GM23248 (cell line): ENCODE measurements at places on chromosomes 2 and 18. TPM values are rescaled to one million over a fixed set of nuclear protein-coding genes. Genes with fewer than 3 reads are reported as not detected.

DNA sequence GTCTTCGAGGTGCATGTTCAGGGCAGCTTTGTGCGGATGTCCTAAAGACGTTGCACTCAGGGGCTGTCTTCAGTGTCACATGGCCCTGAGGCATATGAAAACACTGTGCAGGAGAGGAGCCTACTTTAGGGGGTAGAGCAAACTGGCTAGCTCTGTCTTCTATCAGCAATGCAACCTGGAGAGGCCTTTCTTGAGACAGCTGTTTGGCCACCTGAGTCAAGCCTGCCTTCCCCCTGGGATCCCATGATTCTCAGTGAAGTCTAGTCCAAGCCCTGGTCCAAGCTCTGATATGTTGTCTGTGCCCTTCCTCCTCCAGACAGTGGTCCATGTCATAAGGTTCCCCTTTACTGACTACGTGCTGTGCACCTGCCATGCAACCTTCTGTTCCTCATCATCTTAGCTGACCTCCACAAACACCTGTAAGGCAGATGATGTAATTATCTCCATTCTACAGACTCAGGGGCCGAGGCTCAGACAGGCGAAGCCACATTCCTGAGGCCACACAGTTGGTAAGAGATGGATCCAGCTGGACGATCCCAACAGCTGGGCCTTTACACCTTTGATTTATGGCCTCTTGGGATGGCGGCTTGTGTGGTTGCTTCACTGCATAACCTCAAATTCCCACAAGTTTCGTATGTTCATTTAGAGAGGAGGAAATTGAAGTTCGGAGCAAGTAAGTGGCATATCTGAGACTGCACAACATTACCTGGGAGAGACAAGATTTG lies 109.9 kb downstream of the COPS8 start:
- DNase-seq, result no peak

DNA sequence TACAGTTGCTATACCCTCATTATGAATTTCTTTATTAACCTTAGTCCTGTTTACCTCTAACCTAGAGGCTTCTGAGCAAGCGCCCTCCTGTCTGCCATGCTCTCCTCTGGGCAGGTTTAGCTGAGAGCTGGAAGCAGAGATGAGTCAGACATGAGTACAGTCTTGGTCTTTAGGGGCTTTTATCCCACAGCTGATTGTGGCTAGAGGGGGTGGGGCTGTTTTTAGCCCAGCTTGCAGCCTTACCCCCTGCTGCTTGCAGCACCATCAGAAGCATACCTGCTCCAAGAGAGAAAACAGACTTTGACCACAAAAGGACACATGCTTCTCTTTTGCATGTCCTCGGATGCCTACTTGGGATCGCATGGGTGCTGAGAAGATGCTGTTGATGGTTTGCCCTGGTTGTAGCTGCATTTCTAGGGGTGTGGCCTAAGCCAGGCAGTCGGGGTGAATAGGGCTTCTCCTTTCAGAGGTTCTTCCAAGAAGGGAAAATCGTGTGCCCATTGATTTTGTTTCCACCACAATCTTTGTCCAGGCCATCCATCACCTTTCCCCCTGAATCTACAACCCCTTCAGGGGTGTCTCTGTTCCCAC lies 115.0 kb upstream of the LGALSL start:
- DNase-seq, result no peak
- no peak overlapping the region for H3K4me3 ChIP-seq
- H3K27ac ChIP-seq, result no peak overlapping the region
- no peaks in the 10 kb centered on the region for H3K4me1 ChIP-seq
- H3K27me3 ChIP-seq, result peaks cover 16% of the 10 kb centered on the region

DNA sequence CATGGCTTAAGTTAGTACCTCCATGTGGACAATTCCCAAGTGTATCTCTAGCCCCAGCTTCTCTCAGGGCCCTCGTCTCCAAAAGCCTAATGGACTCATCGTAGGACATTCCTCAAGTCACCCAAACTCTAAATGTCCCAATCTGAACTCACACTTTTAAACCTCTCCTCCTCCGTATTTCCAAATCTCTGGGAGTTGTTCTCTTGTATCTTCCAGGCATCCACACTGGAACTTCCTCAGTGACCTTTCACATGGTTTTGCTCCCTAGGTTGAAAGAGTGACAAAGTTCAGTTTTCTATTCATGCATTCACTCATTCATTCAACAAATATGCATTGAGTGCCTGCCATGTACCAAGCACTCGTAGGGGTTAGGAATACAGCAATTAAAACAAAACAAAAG lies 220.2 kb downstream of the ALPK2 start:
- no peak overlapping the region for H3K27ac ChIP-seq
- H3K4me3 ChIP-seq, result no peak overlapping the region
- DNase-seq, result no peak

DNA sequence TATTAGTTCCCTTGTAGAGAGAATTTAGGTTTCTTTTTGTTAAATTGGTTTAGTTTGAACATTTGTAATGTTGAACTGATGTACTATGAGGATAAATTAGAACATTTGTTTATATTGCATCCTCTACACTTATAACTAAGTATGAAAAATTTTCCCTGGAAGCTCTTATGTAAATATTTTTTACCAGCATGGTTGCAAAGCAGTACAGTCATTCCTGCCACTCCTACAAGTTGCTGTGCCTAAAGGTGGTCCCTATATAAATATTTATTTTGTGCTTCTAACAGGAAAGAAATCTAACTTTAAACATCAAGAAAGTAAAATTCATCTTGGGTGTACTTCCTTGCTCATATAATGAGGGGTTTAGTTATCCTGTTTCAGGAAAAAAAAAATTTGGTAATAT lies 14.2 kb downstream of the TWSG1 start:
- H3K27ac ChIP-seq, result peak overlapping the region; percentile 17; the same call in 1 of the 2 replicates
- peaks cover 15% of the 10 kb centered on the region for H3K4me1 ChIP-seq
- H3K27me3 ChIP-seq, result no peaks in the 10 kb centered on the region

Gene GPR45
- polyA plus RNA-seq, result not detected in 2 replicates

GRCh38 chr18:68233018-68233417 lies 481.9 kb downstream of the TMX3 start:
- H3K4me3 ChIP-seq, result no peak overlapping the region
- no peaks in the 10 kb centered on the region for H3K4me1 ChIP-seq
- no peaks in the 10 kb centered on the region for H3K27me3 ChIP-seq
- no peaks in the 10 kb centered on the region for H3K36me3 ChIP-seq
- no peak overlapping the region for H3K27ac ChIP-seq

Gene C18orf32
- polyA plus RNA-seq, result 77.0 and 78.2 TPM in 2 replicates

DNA sequence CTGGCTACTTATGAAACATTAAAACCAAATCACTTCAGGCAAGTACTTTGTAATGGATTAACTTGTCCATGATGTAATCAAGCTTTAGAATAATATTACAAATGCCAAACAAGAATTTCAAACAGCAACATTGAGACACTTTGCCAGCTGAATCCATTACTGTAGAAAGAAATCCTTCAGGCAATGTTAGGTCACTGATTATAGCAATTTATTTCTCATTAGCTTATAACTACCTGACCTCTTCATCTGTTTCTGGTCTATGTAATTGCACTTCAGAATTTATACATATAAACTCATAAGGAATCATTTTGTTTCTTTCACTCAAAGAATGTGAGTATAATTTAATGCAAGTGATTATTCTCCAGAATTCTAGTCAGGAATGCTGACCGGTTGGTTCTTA lies 692.6 kb upstream of the TMEFF2 start:
- H3K36me3 ChIP-seq, result no peaks in the 10 kb centered on the region
- H3K27ac ChIP-seq, result no peak overlapping the region
- H3K27me3 ChIP-seq, result no peaks in the 10 kb centered on the region
- no peak overlapping the region for H3K4me3 ChIP-seq
- DNase-seq, result no peak

GRCh38 chr2:40286721-40287120 lies 165.2 kb downstream of the SLC8A1 start:
- H3K4me3 ChIP-seq, result no peak overlapping the region
- H3K4me1 ChIP-seq, result peaks cover 33% of the 10 kb centered on the region
- H3K27me3 ChIP-seq, result no peaks in the 10 kb centered on the region
- no peak for DNase-seq
- no peaks in the 10 kb centered on the region for H3K36me3 ChIP-seq

DNA sequence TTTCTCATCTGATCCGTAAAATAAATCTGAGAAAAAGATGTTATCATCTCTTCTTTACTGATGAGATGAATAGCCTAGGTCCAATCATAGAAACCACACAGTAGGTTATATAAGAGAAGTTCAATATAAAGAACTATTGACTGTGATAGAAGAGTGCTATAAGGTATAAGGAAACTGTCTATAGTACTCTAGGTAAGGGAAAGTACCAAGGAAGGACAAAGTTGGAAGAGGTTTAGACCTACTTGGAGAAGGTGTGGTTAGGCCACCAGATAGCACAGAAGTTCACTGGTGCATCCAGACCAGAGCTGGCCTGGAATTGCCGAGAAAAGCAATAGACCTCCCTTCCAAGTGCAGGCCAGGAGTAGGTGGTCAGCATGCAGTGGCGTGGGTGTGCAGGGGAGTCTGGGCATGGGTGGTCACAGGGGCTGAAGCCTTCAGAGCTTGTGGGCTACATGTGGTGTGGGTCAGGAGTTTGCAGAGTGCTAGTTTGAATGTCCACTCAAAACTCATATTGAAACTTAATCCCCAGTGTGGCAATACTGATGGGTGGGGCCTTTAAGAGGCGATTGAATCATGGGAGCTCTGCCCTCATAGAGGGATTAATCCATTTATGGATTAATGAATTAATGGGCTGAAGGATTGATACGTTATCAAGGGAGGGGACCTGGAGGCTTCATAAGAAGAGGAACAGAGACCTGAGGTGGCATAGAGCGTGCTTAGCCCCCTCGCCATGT lies 86.3 kb downstream of the ALPK2 start:
- peak; percentile 30 for DNase-seq
- H3K4me1 ChIP-seq, result peaks cover 26% of the 10 kb centered on the region
- peak overlapping the region; percentile 87 for H3K27ac ChIP-seq

Gene PKP4
- polyA plus RNA-seq, result 5.8 and 7.6 TPM in 2 replicates

Gene DOK1
- 32.6 and 36.2 TPM in 2 replicates for polyA plus RNA-seq

DNA sequence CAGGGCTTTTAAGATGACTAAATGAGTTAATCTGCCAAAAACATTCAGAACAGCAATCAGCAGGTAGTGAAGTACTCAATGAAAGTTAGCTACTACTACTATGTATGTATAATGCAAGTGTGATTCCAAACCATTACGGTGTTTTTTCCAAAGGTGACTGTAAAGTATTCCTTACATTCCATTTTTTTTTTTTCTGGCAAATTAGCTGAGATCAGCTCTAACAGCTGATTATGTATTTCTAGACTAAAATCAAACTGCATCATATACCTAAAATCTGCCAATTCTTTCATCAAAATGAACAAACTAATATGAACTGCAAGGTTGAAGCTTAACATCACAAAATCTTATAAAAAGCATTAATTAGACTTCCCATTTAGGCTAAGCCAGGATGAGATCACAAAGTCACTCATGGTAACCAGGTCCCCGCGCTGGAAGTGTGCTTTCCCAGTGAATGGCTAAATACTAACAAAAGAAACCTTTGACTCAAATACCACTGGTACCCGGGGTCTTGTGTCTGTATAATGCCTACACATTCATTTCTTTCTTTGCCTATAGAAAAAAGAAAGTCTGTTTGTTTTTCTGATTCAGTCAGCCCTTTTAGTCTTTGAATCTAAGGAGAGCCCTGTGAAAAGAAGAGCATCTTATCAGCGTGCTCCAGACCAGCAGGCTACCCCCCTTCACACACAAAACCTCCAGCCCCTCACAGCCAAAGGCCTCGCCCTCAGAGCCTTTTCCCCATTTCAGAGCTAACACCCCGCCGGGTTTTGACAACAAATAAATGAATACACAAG lies 88.3 kb downstream of the RBMS1 start:
- H3K27me3 ChIP-seq, result no peaks in the 10 kb centered on the region
- H3K4me1 ChIP-seq, result peaks cover 67% of the 10 kb centered on the region
- H3K27ac ChIP-seq, result peak overlapping the region; percentile 84
- H3K36me3 ChIP-seq, result no peaks in the 10 kb centered on the region
- peak overlapping the region; percentile 89 for H3K4me3 ChIP-seq
- peak; percentile 47 for DNase-seq

GRCh38 chr18:64164883-64165282 lies 16.0 kb upstream of the LINC00305 start:
- no peak for DNase-seq
- H3K4me1 ChIP-seq, result peaks cover 9% of the 10 kb centered on the region
- peaks cover 6% of the 10 kb centered on the region; the same call in 1 of the 2 replicates for H3K27me3 ChIP-seq
- no peak overlapping the region for H3K4me3 ChIP-seq
- no peaks in the 10 kb centered on the region for H3K36me3 ChIP-seq

- peak overlapping the region; percentile 61 for H3K4me3 ChIP-seq
- no peak for DNase-seq
- peak overlapping the region; percentile 40 for H3K27ac ChIP-seq
Observed at GRCh38 chr2:10078704-10079265, 1.4 kb downstream of the CYS1 start.

GRCh38 chr2:42872721-42873120 lies 80.3 kb upstream of the HAAO start:
- H3K27me3 ChIP-seq, result no peaks in the 10 kb centered on the region
- H3K27ac ChIP-seq, result peak overlapping the region; percentile 36
- peak; percentile 73 for DNase-seq
- H3K4me1 ChIP-seq, result peaks cover 14% of the 10 kb centered on the region

Gene CHRNG
- not detected in 2 replicates for polyA plus RNA-seq

Gene XIRP2
- polyA plus RNA-seq, result not detected in 2 replicates

DNA sequence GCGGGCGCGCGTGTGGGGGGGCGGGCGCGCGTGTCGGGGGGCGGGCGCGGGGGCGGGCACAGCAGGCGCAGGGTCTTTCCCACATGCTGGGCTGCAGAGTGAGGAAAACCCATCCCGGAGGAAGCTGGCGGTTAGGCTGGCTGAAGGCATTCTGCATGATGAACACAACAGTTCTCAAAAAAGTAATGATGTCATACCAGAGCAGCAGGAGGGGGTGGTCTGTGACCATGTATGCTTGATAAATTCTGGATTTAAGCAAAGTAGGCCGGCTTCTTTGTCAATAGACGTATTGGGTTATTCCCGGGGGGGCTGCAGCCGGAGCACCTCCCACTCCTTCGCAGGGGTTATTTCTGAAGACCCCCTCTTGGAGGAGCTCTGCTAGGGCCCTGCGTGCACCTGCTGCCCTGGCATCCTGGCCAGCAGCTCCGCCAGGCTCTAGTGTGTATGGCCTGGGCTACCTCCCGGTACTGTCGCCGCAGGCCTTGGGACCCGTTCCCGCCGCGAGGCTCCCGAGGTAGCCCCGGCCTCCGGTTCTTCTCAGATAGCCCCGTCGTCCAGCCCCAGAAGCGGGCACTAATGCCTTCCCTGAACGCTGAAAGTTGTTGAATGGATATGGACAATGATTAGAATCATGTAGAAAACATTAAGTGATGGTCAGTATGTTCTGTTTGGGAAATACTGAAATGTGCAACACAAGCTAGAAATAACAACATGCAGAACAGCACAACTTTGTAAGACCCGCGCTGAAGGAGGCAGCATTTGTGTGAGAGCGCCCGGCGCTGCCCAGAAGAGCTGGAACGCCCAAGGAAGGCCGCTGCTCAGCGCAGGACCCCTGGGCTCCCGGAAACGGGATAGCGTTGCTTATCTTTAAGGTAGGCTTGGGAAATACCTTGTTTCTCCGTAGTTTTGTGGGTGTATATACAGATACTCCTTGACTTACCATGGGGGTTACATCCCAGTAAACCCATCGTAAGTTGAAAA lies 101.4 kb upstream of the RAB6C start:
- no peaks in the 10 kb centered on the region for H3K27me3 ChIP-seq
- peak; percentile 68 for DNase-seq
- no peaks in the 10 kb centered on the region for H3K4me1 ChIP-seq
